ENCODE measurements at places on chromosomes 7 and 10.

DNA sequence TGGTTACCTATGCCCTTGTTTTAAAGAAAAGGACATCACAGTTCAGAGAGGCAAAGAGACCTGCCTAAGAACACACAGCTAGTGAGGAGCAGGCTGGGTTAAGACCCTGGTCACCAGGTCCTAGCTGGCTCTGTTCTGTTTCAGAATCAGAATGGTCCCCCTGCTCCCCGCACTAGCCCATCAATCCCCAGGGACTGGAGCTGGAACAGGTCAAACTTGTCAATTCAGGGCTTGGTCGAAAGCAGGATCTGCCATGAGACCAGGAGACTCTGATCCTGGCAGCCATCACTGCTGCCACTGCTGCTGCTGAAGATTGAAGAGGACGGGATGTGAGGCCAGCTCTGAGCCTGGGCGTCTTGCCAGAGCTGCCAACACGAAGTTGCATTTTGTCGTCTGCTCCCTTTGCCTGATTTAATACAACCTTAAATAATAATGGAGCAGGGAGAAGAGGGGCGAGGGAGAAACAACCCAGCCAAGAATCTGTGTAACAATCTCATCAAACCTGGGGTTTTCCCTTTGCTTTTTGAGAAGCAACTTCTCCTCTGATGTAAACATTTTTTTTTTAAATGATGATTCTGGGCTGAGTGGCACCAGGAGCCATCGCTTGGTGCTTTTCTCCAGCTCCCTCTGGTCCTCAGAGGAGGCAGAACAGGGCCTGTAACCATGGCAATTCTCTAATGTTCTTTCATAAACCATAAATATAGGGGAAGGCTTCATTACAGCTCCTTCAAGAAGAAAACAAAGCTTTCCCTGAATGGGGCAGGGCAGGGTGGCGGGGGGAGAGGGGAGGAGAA is 119.0 kb upstream of the SORCS3 start:
- no peak for DNase-seq

GRCh38 chr10:122463466-122464249 is 2.3 kb downstream of the HTRA1 start:
- DNase-seq, result no peak

GRCh38 chr7:156058248-156058647 is 246.0 kb upstream of the SHH start:
- no peak for DNase-seq

- no peak for DNase-seq
These were observed 92.8 kb downstream of the DOCK1 start for GRCh38 chr10:126997801-126998590.

GRCh38 chr10:97046456-97047082 is 139.2 kb downstream of the SLIT1 start:
- no peak for DNase-seq

GRCh38 chr10:1734288-1734687 is 3.0 kb downstream of the ADARB2 start:
- DNase-seq, result no peak

Measured in stimulated activated CD8-positive, alpha-beta memory T cell treated with anti-CD3 and anti-CD28 coated beads, Interleukin-7, amount 100 ng/mL, for 1 hour (primary cell).